ENCODE measurements at places on chromosomes 5 and 9.
A peak's percentile ranks its signal among the peaks of the same experiment; 100 is the strongest.

DNA sequence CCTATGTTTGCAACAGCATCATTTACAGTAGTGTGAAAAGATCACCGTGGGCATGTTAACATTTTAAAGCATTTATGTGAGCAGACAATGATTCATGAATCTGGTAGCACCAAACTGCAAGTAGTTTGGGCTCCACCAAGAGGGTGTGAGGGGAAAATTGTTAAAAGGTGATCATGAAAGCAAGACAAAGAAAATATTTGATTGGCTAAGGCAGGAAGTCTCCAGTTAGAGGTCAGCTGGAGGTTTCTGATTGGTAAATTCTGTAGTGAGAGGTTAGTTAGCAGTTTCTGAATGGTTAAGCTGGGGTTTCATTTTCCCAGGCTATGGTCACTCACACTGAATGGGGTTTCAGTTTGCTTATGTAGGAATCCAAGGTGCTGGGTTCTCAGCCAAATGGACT lies 13.5 kb upstream of the DRD1 start:
- DNase-seq = no peak

- no peak for DNase-seq
Measured at GRCh38 chr5:97455996-97456395, 272.9 kb upstream of the RIOK2 start.

- DNase-seq = peak; percentile 42
Measured at GRCh38 chr5:7815892-7816534, 34.9 kb downstream of the CFAP90 start.

DNA sequence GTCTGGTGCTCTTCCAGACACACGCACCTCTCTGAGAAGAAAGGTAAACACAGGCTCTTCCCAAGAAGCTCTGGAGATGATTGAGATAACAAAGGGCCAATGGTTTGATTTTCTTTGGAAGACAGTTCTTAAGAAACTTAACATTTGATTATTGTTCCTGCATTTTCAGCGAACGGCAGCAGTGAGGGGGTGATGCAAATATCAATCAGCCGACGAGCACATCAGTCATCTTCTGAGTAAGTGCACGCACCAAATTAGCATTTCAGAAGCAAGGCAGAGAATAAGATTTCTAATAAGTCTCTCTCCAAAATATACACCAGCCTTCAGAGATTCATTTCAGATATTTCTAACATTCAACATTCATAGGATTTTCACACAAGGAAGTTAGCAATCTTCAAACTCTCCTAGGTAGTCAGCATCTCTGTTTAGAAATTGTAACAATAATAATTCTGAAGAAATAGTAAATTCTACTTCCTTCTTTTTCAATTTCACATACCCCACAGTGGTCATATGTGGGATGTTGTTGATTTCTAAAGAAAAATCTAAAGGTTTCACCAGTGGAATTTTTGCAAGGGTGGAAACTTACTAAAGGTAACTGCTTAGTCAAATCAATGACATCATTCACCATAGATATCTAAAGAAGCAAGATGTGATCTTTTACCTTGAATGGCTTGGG lies 250.3 kb downstream of the SEC61B start:
- DNase-seq = no peak

DNA sequence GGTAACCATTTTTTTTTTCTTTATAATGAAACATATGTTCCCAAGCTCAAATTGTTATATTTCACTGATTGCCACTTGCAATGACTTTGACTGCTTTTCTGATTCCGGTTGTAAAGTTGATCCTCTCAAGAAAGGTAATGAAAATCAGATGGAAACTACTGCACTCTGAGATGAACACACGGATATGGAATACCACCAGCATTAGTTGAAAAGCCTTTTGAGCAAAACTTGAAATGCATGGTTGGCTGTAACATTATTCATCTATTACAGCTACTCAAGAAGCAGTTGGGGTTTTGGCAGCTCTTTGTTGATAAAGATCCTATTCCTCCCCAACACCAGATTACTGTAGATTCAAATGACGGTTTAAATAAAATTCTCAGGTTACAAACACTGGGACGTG lies 591.6 kb upstream of the DMAC1 start:
- DNase-seq = no peak
